ENCODE measurements at places on chromosomes 13 and 19.

DNA sequence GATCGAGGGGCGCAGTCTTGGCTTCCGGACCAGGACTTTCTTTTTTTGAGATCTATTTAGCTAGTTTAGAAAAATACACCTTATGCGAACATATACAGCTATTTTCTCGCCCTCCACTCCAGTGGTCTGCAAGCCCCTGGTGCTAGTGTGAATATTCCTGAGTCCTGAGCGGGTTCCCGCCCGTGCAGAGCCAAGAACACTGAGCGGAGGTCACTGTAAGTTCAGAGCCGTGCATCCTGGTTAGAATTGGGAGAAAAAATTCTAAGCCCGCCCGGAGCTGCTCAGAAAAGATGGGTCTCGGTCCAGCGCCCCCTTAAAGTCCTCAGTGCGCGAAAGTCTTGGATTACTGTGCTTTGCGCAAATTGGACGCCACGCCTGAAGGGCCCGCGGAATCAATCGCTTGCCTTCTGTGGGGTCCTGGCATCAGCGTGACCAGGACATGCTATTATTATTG lies 117.7 kb downstream of the KCNRG start:
- DNase-seq: no peak

GRCh38 chr13:46160471-46161066 lies 21.4 kb downstream of the LCP1 start:
- DNase-seq: peak; percentile 88

DNA sequence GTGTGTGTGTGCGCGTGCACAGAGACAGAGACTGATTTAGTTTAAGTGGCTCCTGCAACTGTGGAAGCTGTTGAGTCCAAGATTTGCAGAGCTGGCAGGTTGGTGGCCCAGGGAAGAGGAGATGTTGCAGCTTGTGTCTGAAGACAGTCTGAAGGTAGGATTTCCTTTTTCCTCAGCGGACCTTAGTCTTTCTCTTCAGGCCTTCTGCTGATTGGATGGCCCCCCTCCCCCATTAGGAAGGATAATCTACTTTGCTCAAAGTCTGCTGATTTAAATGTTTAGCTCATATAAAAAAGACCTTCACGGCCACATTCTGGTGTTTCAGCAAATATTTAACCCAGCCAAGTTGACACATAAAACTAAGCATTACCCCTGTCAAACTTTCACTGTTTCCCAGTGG lies 84.3 kb downstream of the SLC15A1 start:
- DNase-seq: no peak

DNA sequence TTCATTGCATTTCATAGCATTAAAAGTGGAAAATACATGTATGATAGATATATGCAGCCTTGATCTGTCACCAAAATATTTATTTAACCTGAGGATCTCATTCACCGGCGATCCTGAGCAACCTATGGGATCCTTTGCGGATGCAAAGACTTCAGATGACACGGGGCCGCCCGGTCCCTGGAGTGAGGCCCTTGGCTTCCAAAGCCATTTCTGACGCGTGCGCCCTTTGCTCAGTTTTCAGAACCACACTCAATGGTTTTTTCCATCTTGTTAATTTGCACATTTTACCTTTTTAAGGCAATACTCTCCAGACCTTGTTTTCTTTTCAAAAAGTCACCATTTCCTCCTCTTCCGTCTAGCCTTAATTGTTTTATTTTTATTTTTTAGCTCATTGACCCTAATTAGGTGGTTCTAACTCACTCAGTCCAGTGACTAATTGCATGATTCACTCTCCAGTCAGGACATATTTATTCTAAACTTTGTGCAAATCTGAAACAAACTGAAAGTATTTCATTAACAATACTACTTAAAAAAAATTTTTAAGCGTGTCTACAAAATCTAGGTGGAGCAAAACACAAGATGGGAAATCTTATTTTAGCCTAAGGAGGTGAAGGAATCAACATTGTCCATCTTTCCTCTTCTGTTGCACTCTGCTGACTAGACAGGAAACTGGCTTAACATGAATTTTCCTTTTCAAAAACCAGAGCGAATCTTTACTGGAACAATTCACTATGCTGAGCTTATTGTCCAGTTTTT lies 47.9 kb downstream of the COL4A1 start:
- DNase-seq: no peak

GRCh38 chr13:113343692-113343968 lies 20.3 kb downstream of the GRTP1 start:
- DNase-seq: no peak

- DNase-seq: no peak
Observed at GRCh38 chr13:48291730-48292129, 11.8 kb upstream of the RB1 start.

- DNase-seq: no peak
Observed at GRCh38 chr13:39403106-39403505, 199.9 kb downstream of the LHFPL6 start.

DNA sequence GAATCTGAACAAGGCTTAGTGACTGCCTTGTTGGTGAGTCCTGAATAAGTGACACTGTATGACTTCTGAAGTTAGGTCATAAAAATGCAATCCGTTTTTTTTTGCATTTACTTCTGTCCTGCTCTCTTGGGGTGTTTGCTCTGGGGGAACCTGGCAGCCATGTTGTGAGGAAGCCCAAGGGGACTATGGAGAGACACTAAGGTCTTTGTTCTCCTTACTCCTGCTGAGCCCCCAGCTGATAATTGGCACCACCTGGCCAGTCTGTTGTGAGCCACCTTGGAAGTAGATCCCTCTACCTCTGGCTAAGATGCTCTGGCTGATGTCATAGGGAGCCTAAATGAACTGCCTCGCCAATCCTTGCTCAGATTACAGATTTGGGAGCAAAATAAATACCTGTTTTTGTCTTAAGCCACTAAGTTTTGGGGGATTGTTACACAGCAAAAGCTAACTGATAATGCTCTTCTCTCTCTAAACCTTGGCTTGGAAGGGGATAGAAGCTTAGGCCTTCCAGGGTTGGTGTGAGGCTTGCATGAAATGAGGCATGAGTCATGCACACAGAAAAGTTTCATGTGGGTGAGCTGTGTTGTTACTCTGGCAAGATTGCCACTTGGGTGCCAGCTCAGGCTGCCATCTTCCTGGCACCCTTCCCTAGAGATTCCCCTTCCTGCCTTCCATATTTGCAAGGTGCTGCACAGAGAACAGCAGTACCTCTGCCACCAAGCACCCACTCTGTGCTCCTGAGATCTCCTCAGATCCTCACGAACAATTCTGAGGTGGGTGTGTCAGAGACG lies 10.1 kb downstream of the TUBB4A start:
- no peak for DNase-seq

DNA sequence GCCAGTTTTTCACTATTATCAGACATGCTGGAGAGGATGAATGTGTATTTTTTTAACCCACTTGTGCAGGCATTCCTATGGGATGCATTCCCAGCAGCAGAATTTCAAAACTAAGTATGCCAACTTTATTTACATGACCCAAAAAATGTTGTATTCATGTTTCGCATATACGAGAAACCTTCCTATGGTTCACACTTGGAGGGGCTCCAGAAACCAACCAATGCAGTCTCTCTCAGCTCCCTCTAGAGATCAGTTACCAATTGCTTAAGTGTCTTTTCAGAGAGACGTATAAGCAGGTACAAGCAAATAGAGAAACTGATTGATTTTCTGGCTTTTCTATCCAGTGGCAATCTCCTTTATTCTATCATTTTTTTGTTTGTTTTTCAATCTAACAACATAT lies 5.5 kb upstream of the PTOV1 start:
- DNase-seq: no peak

- DNase-seq: no peak
Observed at GRCh38 chr19:38742906-38743305, 1.4 kb downstream of the CAPN12 start.

GRCh38 chr13:38883783-38884182 lies 106.8 kb downstream of the STOML3 start:
- DNase-seq: no peak

- DNase-seq: no peak
Observed at GRCh38 chr19:2223391-2223790, 12.7 kb downstream of the PLEKHJ1 start.

DNA sequence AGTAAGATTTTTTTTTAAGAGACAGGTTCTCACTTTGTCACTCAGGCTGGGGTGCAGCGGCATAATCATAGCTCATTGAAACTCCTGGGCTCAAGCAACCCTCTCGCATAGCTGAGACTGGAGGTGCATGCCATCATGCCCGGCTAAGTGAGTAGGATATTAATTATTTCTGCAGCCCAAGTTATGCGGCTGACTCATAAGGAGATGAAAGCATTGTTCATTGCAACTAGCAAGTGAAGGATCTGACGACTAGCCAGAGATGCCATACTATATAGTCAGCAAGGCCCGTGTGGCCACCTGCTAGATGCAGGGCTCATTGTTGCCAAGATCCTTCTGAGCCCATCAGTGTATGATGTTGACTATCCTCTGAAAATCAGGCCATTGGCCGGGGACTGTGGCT lies 45.2 kb downstream of the ABCC4 start:
- DNase-seq: no peak

- no peak for DNase-seq
Observed at GRCh38 chr13:32676242-32676641, 90.0 kb downstream of the PDS5B start.

GRCh38 chr19:57434386-57435061 lies 601 bp upstream of the ZNF749 start:
- no peak for DNase-seq

DNA sequence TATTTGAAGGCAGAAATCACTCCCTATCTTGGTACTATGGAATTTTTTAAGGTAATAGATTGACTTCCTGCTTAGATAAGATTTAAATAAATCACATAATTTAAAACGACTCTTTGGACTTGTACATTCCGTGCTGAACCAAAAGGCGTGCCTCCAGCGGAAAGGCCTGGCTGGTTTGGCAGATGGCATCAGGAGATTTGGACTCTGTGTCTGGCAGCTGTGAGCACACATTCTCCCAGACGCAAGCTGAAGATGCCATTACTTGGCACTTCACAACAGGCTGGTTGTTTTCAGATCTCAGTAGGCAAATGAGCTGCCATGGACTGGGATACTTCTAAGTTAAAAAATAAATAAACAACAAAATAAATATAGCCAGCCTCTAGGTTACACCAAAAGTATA lies 104.5 kb upstream of the SLC15A1 start:
- no peak for DNase-seq

- DNase-seq: no peak
Observed at GRCh38 chr19:6800991-6801484, 28.5 kb downstream of the VAV1 start.

DNA sequence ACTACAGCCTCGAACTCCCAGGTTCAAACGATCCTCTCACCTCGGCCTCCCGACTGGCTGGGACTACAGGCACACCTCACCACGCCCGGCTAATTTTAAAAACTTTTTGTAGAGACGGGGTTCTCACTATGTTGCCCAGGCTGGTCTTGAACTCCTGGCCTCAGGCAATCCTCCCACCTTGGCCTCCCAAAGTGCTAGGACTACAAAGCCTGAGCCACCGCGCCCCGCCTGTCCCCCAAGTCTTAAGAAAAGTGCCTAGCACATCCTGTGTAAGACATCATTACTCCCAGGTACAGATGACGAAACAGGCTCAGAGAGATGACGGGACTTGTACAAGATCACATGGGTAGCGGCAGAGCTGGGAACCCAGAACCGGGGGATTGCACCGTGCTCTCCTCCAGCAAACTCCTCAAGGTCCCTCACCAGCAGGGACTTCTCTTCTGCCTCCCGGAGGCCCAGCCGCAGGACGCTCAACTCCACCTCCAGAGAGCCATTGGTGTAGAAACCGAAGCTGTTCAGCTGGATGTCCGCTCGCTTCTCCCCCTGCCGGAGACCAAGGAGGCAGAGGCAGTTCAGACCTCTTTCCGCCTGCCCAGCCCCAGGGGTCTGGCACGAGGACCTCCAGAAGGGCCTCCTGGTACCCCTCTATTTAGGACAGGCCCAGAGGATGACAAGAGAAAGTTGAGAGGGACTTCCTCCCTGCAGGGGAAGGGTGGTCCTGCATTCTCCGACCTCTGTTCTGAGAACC lies 1.0 kb downstream of the GPR108 start:
- peak; percentile 89 for DNase-seq

DNA sequence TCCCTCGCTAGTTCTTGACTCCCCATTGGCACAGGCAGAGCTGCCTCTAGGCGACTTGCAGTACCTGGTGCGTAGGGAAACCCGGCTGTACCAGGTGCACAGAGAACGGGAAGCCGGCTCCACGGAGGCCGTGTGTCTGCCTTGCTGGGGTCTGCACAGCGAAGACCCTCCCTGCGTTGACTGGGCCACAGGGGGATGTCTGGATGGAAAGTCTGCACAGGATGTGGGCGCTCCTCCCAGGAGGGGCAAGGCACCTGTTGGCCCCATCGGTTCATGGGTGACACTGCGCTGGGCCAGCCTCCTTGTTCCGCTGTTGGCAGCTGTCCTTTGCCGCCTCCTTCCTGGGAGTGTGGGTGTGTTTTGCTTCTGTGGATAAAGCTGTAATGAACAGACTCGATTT lies 138.3 kb downstream of the TEX29 start:
- DNase-seq: no peak

GRCh38 chr19:4588291-4588761 lies 28.8 kb upstream of the SEMA6B start:
- no peak for DNase-seq

DNA sequence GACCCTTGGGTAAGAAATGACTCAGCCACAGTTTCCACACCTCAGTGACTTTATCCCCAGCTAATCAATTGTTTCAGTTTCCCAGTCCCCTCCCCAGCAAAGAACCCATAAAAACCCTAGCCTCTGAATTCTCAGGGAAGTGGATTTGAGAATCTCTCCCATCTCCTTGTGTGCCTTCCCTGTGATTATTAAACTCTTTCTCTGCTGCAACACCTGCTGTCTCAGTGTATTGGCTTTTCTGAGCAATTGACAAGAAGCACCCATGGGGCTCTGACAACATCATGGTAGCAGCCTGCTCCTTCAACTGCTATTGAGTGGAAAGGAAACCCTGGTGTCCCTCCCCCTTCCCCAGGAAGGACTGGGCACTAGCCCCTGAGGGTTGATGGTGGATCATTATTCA lies 73.7 kb downstream of the UQCRFS1 start:
- DNase-seq: no peak

DNA sequence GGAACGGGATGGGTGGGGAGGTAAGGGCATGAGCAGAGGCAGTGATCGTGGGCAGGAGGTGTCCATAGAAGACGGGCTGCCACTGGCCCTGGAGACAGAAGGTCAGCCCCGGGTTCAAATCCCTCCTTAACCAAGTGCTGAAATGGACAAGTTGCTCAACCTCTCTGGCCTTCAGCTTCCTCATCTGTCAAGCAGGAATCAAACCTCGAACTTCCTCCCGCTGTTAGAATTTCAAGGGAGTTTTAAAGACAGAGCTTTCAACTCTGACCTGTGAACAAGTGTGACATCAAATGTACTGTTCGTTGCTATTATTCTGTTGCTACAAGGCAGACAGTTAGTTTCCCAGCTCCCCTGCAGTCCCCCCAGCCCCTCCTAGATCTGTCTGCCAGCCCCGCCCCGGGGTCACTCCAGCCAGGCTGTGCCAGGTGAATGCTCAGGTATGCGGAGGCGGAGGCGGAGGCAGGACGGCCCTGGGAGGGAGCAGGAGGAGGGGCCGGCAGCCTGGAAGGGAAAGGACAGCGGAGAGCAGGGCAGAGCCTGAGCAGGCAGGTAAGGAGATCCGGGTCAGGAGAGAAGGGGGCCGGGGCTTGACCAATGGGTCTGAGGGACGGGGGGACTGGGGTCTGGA lies at the start of gene EPS8L1:
EPS8L1 (plus strand) TSS at position 499 of the 628 bp plus-strand sequence. CDS start 576 bp downstream, outside the sequence.
- DNase-seq: peak; percentile 77

All from NB4 (cell line).